ENCODE measurements at places on chromosomes 5 and 9. TPM values are rescaled to one million over a fixed set of nuclear protein-coding genes. Genes with fewer than 3 reads are reported as not detected.

The NPR3 gene
- total RNA-seq = 24.3 TPM

The C9orf50 gene
- total RNA-seq = 0.13 TPM

The TMEM167A gene
- 76.2 TPM for total RNA-seq

The LTC4S gene
- total RNA-seq = 6.1 TPM

The OR4F3 gene
- total RNA-seq = 0.25 TPM

The PCDHB16 gene
- total RNA-seq = 1.9 TPM

The SCGB3A2 gene
- total RNA-seq = not detected

The TAF11L5 gene
- not detected for total RNA-seq

The PLPP7 gene
- 15.0 TPM for total RNA-seq

The CMYA5 gene
- 0.26 TPM for total RNA-seq

The RASGRF2 gene
- 2.0 TPM for total RNA-seq

The SPINK4 gene
- total RNA-seq = not detected

The FSD1L gene
- total RNA-seq = 4.5 TPM

The CORO2A gene
- under 0.01 TPM for total RNA-seq

The SH3RF2 gene
- 1.8 TPM for total RNA-seq

The PCDHA9 gene
- total RNA-seq = 0.06 TPM

The HMCN2 gene
- 0.06 TPM for total RNA-seq

The SLC25A2 gene
- 0.31 TPM for total RNA-seq

The SPATA9 gene
- not detected for total RNA-seq

The RAB3C gene
- total RNA-seq = not detected

The SLC1A3 gene
- 0.19 TPM for total RNA-seq

The PRRC1 gene
- 55.0 TPM for total RNA-seq

The ADGRD2 gene
- not detected for total RNA-seq

The IL7R gene
- total RNA-seq = 0.12 TPM

The SLC6A18 gene
- total RNA-seq = not detected

The DBH gene
- not detected for total RNA-seq

The FOXI1 gene
- total RNA-seq = not detected

The PNPLA7 gene
- total RNA-seq = 1.3 TPM

The ECSCR gene
- 13.7 TPM for total RNA-seq

The RPS23 gene
- 4,129 TPM for total RNA-seq

The FIBCD1 gene
- total RNA-seq = 0.26 TPM

The RPL12 gene
- 1,147 TPM for total RNA-seq

The IL4 gene
- not detected for total RNA-seq

The ACER2 gene
- total RNA-seq = 2.5 TPM

The BARHL1 gene
- not detected for total RNA-seq

The ASPN gene
- total RNA-seq = 19.8 TPM

The SEMA5A gene
- total RNA-seq = 47.5 TPM

The PROP1 gene
- not detected for total RNA-seq

The NTRK2 gene
- 0.62 TPM for total RNA-seq

The HTR1A gene
- total RNA-seq = not detected

Measured in aortic smooth muscle cell (primary cell).